Mucosa of gallbladder (tissue), 1 donor: ENCODE measurements at places on chromosomes 12 and 14. TPM values are rescaled to one million over a fixed set of nuclear protein-coding genes. Genes with fewer than 3 reads are reported as not detected.

DNA sequence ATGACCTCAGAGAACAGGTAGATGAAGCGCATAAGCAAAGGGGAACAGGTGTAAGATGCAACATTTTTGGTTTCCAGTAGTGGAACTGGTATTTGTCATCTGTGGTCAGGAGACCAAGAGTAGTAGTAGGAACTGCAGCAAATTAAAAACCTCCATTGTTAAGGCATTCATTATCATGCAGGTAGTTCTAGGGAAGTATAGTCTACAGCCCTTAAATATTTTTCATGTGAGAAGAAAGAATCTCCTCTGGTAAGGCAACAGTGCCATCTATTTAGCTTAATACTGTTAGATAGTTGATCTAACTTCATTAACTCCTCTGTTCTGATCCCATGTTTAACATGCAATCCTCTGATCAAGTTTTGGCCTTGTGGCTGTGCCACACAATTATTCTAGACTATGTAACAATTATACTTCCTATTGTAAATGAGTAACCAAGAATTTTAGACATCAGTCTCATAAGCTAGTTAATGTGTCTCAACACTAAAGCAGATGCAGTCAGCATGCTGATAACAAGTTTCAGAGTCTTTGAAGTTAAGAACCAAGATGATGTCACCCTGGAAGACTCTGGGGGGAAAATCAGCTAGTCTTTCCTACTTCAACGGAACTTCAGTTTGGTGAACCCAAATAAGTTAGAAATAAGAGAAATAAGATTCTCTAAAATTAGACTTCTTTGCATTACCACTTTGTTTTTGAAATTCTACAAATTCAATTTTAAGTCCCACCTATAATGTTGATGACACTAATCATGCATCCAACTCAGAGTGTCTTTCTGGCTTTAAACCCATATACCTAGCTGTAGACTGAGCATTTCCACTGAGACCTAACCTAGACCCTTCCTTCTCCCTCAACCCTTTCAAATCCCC, 70.9 kb downstream of the STXBP6 start:
- DNase-seq = no peak

DNA sequence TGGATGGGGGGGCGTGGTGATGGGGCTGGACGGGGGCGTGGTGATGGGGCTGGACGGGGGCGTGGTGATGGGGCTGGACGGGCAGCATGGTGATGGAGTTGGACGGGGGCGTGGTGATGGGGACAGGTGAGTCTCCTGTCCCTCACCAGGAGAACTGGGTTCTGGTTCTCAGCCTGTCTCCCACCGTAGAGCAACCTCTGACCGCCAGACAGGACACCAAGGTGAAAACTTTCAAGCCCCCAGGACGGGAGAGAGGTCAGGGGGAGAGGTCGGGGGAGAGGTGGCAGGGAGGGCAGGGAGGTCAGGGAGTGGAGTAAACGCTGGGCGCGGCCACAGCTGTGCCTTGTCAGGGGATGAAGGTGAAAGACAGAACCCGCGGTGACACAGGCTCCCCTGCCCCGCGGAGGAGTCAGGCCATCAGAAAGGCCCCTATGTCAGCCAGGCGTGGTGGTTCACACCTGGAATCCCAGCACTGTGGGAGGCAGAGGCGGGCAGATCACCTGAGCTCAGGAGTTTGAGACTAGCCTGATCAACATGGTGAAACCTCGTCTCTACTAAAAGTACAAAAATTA, 84.6 kb downstream of the GALNT9 start:
- DNase-seq = no peak

ATXN2 gene
- 63.9 TPM for total RNA-seq

DNA sequence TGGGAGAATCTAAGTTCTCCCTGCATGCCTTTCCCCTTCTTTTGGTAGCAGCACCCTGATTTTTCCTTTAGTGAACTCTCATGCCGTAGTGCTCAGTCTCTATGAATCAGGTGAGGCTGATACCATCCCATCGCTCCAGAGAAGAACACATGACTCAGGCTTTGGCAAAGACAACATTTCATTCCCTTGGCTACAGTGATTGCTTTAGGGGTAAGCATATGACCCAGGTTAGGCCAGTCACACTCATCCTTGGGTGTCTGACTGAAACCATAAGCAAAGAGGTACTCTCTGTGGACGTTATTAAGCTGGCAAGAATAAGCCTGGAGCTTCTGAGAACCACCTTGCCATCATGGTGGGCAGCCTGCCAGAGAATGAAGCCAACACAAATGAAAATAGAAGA, 141.8 kb downstream of the MYRFL start:
- DNase-seq = no peak

GRCh38 chr12:120247183-120247582, 18.3 kb downstream of the PXN start:
- DNase-seq = no peak
